ENCODE measurements at places on chromosomes 4 and X.

GRCh38 chr4:186935901-186936300, 212.2 kb upstream of the FAT1 start:
- no peak for DNase-seq

- DNase-seq = no peak
These were observed 8.1 kb upstream of the MRPL1 start for GRCh38 chr4:77854431-77855111.

DNA sequence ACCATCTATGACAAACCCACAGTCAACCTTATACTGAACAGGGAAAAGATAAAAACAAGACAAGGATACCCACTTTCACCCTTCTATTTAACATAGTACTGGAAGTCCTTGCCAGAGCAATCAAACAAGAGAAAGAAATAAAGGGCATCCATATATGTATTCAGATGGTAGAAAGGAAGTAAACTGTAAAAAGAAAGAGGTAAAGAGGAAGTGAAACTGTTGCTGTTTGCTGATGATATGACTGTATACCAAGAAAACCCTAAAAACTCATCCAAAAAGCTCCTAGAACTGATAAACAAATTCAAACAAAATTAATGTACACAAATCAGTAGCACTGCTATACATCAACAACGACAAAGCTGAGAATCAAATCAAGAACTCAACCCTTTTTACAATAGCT, 538.7 kb upstream of the PABPC4L start:
- DNase-seq = no peak

- peak; percentile 11 for DNase-seq
These were observed 37.1 kb upstream of the HERC6 start for GRCh38 chr4:88341227-88342192.

GRCh38 chrX:24002167-24002566, 24.8 kb downstream of the KLHL15 start:
- no peak for DNase-seq

DNA sequence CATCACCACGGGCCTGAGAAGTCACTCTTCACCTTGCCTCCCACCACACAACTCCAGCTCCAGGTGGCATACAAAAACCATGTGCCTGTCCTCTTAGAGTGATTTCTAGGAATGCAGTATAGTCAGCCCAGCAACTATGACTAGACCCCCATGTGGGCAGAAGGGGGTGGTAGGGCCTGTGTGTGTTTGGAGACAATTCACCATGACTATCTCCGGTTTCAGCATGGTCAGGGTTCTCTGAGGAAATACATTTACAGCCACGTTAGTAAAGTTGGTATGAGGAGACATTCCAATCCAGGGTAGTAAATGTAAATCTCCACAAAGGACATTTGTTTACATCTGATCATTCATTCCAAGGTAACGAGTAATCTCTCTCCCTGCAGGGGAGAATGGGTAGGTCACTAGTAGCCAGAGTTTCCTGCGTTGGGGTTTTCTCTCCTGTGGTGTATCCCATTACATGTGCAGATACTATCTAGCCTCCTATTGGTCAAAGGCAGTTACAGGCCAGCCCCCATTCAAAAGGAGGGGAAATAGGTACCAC, 4.2 kb upstream of the MTMR1 start:
- no peak for DNase-seq

- DNase-seq = no peak
These were observed 76.0 kb upstream of the MCF2 start for GRCh38 chrX:139783959-139784358.

DNA sequence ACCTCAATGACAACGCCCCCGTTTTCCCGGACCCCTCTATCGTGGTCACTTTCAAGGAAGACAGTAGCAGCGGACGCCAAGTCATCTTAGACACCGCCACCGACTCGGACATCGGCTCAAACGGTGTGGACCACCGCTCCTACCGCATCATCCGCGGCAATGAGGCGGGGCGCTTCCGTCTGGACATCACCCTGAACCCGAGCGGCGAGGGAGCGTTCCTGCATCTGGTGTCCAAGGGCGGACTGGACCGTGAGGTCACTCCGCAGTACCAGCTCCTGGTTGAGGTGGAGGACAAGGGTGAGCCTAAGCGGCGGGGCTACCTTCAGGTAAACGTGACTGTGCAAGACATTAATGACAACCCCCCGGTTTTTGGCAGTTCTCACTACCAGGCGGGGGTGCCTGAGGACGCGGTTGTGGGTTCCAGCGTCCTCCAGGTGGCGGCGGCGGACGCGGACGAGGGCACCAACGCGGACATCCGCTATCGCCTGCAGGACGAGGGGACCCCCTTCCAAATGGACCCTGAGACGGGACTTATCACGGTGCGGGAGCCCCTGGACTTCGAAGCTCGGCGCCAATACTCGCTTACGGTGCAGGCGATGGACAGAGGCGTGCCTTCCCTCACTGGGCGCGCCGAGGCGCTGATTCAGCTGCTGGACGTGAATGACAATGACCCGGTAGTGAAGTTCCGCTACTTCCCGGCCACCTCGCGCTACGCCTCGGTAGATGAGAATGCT, 2.2 kb downstream of the FAT4 start:
- no peak for DNase-seq

DNA sequence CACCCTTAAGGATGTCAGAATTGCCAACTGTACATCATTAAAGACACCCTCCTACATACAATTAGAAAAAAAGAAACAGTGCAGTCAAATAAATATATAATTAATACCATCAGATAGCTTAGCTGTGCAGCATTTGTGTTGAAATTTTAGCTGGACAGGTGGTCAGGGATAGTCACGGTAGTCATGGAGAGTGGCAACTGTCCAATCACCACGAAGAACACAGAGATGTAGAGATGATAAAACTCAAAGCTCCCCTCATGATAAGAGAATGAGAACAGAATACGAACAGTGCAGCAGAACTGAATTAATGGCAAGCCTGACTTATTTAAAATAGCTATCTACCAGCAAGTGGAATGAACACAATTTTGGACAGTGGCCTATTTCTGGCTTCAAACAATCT, 27.2 kb downstream of the SLC39A8 start:
- no peak for DNase-seq

DNA sequence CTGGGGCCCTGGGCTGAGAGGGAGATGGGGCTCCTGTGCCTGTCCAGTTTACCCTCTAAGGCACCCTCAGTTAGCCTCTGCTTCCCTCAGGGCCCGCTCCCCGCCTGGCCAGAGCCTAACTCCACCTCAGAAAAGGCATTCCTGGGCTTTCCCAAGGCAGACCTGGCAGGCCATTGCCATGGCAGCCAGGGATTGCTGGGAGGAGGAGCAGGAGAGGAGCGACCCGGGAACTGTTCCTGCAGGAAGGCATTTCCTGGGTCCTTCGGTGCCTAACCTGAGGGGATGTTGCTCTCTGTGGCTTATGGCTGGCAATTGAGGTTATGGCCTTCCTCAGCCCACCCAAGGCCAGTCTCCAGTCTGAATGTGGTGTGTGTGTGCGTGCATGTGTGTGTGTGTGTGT, 131.3 kb downstream of the PJA1 start:
- DNase-seq = no peak

DNA sequence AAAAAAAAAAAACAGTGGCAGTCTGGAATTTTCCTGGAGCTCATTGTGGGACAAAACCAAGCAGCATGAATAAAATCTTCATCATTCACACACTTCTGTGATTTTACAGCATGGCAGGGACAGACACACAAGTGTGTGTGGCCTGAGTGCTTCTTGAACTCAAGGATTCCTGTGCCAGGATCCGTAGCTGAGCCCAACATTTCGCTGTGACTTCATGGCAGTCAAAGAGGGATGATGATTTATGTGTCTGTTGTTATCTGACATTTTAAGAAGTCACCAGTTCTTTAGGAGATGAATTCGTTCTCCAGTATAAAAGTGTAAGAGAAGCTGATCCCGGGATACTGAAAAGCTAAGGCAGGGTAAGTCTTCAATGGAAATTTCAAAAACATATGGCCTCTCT, 57.0 kb downstream of the ING2 start:
- DNase-seq = no peak

DNA sequence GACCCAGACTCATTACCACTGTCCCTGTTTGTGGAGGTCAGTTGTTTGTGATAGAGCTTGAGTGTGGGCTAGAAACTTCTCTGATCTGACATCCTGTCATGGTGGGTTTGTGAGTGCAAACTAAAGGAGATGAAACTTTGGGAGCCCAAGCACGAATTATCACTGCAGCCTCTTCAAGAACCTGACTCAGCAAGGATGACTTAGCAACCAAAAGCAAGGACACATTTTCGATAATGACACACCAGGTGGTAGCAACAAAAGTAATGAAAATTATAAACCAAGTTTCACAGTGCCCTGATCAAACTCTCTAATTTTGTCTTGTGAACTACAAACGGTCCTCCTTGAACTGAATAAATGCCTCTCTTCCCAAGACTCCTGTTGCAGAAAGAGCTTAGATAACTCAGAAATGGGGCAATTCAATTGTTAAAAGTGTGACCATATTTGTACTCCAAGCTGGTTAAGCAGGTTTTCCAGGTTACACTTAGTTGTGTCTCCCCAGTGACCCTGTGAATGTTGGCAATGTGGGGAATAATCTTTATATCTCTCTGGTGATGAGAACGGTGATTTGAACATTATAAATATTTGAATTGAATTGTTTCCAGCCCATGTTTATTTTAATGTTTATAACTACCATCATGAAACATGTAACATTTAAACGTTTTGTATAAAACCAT, 52.6 kb upstream of the ATP8A1 start:
- DNase-seq = no peak

DNA sequence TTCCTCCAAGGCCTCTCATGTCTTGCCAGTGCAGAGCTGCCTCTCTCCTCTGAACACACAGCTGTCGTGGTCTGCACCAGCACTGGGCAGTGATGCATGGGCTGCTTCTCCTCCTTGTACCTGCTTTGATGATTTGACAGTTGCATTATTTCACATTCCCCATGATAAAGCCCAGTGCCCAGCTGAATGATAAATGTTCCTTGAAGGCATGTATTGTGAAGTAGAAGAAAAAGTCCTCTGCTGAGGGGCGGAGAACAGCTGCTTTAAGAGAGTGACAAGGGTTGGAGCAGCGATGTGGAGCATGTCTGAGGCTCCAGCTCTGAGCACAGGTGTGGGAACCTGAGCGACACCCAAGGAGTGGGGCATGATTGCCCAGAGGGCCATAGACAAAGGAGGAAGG, 21.1 kb upstream of the TRIM2 start:
- DNase-seq = no peak

DNA sequence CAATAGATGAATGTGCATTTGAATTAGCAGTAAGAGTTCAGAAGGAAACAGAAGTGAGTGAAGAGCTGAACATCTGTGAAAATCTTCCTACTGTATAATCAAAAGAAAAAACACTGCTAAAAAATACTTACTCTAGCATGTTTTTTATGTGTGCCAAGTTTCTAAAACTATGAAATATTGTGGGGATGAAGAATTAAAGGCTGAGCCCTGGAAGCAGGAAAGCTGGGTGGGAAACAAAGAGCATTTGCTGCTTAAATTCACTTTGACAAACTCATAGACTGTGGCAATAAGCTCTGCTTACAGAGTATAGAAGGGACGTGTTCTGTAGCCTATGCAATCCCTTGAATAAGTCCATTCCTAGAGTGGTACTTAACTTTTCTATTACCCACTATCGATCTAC, 261.7 kb downstream of the ANKRD50 start:
- DNase-seq = no peak

DNA sequence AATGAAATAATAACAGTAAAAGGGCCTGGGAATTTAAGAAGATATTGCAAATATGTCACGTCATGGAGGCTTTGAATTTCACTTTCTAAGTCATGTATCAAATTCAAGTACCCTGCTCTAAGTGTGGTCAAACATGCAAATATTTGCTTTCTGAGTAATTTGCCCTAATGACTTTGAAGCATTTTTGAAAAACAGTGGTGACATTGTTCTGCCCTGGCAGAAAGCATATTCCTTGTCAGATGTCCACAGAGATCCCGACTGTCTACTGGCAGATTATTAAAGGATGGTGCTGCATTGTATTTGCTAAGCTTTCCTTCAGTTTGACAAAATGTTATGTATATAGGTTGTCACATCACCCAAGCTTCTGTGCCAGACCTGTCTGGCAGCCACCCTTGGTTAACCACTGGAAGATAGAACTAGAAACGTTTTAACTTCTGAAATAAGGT, 92.5 kb downstream of the ANK2 start:
- DNase-seq = peak; percentile 59

DNA sequence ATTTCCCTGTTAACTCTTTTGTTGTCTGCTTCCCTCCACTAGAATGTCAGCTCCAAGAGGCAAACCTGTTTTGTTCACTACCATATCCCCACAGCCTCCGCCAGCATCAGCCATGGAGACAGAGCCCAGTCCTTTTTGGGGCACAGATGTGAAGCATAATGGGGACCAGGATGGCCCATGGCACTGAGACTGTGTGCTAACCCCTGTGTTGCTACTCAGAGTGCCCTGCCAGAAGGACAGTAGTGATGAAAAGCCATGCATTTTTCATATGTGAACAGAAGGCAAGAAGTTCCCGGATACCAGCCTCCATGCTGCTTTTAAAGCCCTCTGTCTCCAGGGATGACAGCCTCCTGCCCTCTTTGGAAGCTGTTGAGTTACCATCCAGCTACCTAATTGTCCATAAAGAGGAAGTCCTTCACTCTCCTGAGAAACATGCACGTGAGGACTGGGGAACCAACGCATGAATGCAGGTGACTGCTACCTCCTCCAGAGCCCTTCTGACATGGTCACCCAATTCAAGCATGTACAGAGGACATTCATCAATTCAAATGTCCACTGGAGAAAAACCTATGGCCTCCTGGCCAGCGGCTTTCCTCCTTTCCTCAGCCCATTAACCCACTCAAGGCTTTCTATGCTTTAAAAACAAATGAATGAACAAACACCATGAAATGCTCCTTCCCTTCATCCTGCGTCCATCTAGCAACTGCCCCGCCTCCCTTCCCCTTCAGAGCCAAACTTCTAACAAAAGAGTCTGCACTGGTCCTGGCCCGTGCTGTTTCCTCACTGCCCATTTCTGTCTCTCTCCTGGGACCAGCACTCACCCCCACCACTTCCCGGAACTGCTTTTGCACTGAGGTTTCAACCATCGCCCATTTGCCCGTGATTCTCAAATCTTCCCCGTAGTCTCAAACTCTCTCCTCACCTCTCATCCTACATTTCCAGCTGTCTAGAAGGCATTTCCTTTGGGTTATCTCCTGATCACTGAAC, 18.0 kb downstream of the PNMA6F start:
- DNase-seq = no peak

DNA sequence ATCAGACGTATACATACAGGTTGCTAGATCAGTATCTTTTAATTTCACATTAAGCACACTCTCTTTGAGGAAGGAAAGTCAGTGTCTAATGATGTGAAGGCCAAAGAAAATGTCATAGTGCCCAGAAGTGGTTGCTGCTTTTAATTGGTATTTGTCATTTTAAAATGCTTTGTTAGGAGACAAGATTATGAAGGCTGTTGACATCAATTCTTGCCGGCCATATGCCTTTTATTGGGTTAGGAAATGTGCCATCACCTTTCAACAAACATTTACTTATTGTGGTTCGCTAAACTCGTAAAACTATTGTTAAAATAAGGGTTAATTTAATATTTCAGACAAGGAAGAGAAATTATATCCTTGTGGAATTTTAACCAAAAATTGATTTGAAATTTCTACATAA, 32.2 kb downstream of the NFKB1 start:
- no peak for DNase-seq
